ENCODE measurements at places on chromosomes 6 and 20.

- peak; percentile 49 for ATAC-seq
Observed at GRCh38 chr20:17570347-17571152, 675 bp downstream of the DSTN start.

DNA sequence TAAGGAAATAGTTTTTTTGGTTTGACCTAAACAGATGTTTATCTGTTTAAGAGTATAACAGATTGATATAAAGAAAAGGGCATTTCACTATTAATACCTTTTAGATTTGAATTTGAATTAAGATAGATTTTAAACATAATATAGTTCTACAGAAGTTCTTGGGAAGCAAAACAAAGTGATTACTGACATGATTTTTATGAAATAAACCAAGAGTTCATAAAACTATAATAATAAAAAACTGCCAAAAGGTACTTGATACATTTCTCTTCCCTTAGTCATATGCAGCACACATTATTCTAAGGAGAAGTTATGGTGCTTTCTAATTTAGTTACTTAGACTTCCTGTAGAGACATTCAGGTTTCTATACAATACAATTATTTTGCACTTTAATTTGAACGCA, 9.6 kb downstream of the STXBP5 start:
- no peak for ATAC-seq

- no peak for ATAC-seq
Observed at GRCh38 chr6:168012431-168013249, 15.2 kb downstream of the KIF25 start.

- no peak for ATAC-seq
Observed at GRCh38 chr6:38715016-38715689, at the start of gene DNAH8. DNAH8 (plus strand) TSS chr6:38715311; CDS start chr6:38722810, 7,499 bp downstream.

DNA sequence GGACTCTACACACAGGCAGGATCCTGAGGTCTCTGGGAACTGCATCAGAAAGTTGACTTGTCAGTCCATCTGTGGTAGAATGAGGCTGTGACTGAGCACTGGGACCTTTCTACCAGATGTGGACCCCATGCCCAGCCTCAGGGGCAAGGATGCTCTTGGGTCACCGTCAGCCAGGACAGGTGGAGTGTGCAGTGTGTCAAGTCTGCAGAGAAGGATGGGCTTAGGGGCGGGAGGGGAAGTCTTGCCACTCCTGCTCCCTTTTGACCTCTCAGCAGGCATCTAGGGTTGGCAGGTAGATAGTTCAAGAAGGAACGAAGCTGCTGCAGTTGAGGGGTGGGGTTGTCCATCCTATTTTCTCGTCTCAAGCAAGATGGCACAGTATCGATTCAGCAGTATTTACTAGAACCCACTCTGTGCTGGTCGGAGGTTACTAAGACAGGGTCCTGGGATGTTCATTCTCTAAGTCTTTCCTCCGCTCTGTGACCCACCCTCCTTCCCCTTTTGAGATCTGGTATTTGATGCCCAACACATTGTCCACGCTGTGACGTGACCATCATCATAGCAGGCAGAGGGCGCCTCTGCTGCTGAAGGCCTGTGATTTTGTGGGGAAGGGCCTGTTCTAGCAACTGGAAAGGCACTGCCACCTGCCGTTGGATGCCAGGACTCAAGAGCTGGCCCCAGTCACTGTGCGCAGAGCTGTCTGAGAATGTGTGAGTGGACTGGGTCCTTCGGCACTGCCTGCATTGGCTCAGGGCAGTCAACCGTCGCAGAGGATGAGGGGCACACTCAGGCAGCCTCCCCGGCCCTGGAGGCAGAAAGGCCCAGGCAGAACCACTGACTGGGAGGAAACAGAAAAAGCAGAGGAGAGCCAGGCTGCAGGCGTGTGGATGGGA, 23.2 kb downstream of the RBCK1 start:
- ATAC-seq, result peak; percentile 42

DNA sequence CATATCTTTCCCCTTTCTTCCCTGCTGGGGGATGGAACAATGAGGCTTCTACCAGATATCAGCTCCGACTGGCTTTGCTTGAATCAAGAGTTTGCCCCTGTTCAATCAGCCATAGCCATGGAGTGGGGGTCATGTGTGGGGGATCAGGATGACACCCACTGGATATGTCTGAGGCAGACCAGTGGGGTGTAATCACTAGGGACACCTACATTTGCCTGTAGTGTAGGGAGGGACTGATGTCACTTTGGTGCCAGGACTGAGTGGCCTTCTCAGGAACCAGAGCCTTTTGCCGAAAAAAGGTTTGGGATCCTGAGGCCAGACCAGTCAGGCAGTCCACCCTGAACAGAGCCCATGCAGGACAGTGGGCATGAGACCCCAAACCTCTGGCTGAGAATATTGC, 1.0 kb downstream of the ITPA start:
- no peak for ATAC-seq

GRCh38 chr20:45301824-45302271, 4.8 kb upstream of the RBPJL start:
- ATAC-seq, result no peak

- ATAC-seq, result peak; percentile 79
Observed at GRCh38 chr20:856361-856775, 22.9 kb downstream of the FAM110A start.

- no peak for ATAC-seq
Observed at GRCh38 chr6:149559389-149559788, 6.8 kb upstream of the GINM1 start.

DNA sequence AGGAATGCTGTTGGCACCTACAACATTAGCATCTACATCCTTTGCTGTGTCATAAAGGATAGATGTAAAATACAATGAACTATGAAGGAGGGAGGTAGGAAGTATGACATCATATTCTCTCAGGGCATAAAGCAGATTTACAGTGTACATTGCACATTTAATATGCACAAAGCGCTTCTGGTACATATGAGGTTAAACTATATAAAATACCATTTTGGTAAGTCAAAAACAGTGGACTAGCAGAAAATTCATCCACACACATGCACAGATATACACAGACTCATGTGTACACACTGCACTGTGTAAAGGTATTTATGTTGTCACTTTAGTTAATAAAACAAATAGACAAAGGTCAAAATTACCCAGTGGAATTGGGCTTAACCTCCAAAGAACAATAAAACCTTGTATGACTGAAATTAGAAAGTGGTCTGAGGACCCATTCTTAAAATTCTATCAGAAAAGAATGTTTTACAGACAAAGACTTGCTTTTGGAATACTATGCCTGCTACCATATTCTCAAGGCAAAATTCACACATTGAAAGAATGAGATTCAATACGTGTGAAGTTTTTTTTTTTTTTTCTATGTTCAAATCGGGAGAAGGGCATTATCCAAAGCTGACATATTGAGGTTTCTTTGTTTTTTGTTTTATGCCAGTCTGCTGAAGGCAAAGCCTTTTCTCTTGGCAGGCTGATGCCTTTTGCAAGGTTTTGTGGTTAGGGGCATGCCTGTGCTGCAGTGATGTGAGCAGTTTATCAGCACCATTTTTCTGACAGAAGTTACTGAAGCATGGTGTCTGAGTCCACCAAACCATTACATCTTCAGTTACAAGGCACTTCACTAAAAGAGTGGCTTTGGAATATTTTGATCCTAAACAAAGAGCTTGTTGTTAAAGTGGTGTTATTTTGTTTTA, 199.0 kb downstream of the PLCB1 start:
- no peak for ATAC-seq

- peak; percentile 79 for ATAC-seq
Observed at GRCh38 chr6:27650620-27651370, 177.9 kb upstream of the ZNF184 start.

GRCh38 chr6:95208621-95209020, 368.7 kb upstream of the MANEA start:
- ATAC-seq, result no peak

GRCh38 chr6:141992109-141992508, 140.6 kb upstream of the GJE1 start:
- no peak for ATAC-seq

GRCh38 chr6:159084493-159085091, 39.8 kb upstream of the TAGAP start:
- no peak for ATAC-seq

- ATAC-seq, result peak; percentile 16
Observed at GRCh38 chr20:62710886-62711702, 2.5 kb downstream of the NTSR1 start.

DNA sequence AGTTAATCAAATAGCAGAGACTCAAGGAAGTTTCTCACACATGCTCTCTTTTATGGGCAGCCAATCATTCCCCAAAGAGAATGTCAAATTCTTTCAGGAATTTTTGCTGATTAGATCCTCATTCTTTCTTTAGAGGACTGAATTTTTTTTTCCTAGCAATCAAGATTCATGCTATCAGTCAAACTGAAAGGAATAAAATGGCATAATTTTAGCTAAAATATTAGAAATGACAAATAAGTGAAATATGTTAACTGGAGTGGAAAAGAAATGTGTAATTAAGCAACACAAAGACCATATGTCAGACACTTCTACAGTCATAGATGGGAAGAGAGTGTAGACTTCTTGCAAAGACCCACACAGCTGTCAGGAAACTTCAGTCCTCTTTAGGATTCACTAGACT, 242.3 kb upstream of the RNF217 start:
- no peak for ATAC-seq

GRCh38 chr20:53711333-53712211, 117.9 kb upstream of the ZNF217 start:
- ATAC-seq, result peak; percentile 83

DNA sequence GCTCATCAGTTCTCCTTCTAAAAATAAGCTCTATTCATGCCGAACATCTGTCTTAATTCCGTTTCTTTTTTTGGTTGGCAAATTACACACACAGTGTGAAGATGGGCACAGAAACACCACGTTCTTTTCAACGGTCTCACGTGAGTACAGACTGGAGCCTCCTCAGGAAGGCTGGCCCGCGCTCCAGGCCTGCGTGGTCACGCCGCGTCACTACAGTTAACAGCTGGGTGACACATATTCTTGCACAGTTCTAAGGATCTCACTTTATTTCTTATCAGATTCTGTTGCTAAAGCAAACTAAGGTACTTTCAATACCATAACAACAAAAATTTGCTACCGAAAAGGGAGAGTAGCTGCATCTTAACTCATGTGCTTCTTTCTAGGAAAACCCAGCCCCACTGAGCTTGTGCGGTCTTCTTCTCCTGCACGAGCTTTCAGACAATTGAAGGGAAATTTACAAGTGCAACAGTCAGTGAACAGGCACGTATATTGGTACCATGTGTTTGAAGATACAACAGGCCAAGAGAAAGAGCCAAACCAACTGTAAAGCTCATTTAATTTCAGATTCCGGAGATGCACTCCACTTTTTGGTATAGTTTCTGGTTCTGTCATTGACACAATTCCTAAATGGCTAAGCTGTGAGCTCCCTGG, 55.6 kb upstream of the MPC1 start:
- ATAC-seq, result no peak

GRCh38 chr20:58251348-58251978, 23.0 kb upstream of the ANKRD60 start:
- no peak for ATAC-seq

GRCh38 chr6:81589465-81590313, 162.8 kb downstream of the TENT5A start:
- ATAC-seq, result no peak

- ATAC-seq, result no peak
Observed at GRCh38 chr20:31475472-31476293, 595 bp downstream of the REM1 start.

DNA sequence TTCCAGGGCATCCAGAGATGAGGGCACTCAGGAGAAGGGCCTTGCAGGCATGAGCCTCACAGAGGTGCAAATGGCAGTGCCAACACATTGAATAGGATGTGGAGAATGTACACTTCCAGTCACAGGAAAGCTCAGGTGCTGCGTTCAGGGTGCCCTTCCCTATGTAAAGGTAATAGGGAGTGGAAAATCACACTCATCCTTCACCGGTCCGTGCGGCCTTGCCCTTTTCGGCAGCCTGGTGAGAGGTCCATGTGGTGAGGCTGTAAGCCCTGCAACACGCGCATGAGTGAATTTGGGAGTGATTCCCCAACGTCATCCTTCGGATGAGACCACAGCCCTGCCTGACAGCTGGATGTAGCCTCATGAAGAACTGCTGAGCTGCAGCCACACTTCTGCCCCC, 43.0 kb upstream of the RPS6KA2 start:
- ATAC-seq, result no peak

GRCh38 chr6:52494298-52495072, 74.3 kb downstream of the EFHC1 start:
- no peak for ATAC-seq

Data from esophagus mucosa (tissue), 1 donor.